ENCODE measurements at places on chromosomes 11 and 22.

DNA sequence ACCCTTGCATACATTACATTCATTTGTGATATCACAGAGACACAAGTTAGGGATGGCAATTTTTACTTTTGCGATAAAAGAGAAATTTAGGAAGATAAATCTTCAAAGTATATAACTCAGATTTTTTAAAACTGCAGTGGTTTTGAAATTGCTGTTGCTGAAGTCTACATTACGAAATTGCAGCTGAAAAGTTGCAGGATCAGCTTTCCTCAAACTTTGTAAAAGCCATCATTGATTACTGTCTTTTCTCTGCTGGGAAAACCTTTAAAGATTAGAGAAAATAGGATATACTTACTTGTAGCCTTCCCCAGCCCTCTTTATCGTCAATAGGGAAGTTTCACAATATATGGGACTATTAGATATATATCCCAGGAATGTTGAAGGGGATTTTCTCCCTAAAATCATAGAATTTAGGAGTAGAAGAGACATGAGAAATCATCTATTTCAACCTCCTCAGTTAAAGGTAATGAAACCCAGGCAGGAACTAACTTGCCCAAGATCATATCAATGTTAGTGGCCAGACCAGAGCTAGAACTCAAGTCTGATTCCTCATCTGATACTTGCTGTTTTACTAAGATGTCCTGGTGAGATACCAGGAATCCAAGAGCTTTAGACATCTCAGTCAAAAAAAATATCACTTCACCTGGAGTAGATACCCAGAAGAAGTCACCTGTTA is 10.4 kb upstream of the AGBL2 start:
- no peak for DNase-seq

DNA sequence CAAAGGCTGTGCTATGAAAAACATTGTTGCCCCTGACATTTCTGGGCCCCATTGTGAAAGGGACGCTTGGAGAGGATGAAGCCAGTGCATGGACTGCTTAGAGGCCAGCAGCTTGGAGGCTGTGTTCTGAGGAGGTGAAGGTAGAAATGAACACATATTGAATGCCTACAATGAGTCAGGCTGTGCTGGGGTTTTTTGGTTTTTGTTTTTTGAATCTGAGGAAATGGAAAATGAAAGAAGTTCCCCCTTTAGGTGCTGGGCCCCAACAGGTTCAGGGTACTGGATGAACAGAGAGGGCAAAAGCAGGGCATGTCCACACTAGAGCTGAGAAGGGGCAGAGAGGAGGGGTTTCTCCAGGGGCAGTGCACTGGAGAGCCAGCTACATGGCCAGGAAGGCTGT is 166.1 kb upstream of the API5 start:
- DNase-seq, result no peak

GRCh38 chr11:1705126-1706052 is 8.4 kb downstream of the KRTAP5-6 start:
- no peak for DNase-seq

DNA sequence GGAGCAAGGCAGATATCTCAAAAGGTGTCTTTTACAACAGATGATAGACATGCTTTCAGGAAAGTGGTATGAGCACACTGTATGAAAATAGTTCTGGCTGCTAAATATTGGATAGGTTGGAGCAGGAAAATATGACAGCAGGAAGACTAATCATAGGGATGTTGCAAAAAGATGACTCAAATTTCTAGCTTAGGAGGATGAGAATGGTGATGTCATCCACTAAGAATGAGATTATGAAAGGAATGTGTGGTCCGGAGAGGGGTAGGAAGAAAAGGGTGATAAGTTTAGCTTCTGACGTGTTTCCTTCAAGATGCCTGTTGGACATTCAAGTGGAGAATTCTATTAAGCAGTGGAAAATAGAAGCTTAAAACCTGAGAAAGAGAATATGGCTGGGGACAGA is 46.4 kb downstream of the RCN1 start:
- DNase-seq, result no peak

GRCh38 chr11:36062796-36063365 is 119.0 kb downstream of the LDLRAD3 start:
- no peak for DNase-seq

GRCh38 chr11:72537051-72537450 is 102.7 kb upstream of the CLPB start:
- DNase-seq, result no peak

DNA sequence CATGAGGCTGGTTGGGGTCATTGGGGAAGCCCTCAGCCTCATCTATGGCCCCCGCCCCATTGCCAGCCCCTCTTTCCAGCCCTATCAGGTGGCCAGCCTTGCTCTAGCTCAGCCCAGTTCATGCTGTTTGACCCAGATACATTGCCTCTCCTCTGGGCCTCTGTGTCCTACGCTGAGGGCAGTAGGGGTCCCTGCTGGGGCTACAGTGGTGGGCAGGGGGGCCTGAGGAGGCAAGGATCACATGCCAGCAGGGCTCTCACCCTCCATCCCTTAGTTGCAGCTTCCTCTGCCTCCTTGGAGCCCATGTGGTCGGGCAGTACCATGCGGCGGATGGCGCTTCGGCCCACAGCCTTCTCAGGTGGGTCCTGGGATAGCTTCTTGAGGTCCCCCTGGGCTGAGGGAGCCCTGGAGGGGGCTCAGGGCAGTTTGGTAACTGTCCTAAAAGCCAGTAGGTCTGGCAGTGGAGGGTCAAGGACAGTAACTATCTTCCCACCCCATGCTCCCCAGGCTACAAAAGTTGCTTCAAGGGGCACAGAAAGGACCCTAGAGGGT is 19.2 kb downstream of the EMID1 start:
- no peak for DNase-seq

DNA sequence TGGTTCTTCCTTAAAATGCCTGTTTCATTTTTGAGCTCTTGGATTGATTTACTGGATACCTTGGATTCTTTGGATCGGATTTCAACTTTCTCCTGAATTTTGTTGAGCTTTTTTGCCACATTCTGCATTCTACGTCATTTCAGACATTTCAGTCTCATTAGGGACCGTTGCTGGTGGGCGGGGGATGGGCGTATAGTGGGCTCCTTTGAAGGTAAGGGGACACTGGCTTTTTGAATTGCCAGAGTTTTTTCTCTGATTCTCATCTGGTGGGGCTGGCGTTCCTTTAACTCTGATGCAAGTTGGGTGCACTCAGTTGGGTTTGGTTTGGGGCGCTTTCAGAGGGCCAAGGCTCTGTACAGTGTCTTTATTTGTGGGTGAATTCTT is 216.5 kb downstream of the DYNC2H1 start:
- DNase-seq, result no peak

DNA sequence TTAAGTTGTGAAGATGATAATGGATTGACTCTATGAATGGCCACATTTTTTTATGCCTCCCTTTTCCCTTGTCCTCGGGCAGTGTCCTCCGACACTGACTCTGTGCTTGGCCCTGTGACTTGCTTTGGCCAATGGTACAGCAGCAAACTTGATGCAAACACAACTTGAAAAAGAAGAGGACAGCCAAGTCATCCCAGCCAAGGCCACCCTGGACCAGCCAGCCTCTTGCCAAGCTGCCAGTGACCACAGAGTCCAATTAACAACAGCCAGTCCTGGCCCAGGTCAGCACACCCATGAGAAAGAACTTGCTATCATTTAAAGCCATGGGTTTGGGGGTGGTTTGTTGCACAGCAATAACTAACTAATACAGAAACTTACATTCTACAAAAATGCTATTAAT is 63.4 kb upstream of the SLC35C1 start:
- DNase-seq, result no peak

DNA sequence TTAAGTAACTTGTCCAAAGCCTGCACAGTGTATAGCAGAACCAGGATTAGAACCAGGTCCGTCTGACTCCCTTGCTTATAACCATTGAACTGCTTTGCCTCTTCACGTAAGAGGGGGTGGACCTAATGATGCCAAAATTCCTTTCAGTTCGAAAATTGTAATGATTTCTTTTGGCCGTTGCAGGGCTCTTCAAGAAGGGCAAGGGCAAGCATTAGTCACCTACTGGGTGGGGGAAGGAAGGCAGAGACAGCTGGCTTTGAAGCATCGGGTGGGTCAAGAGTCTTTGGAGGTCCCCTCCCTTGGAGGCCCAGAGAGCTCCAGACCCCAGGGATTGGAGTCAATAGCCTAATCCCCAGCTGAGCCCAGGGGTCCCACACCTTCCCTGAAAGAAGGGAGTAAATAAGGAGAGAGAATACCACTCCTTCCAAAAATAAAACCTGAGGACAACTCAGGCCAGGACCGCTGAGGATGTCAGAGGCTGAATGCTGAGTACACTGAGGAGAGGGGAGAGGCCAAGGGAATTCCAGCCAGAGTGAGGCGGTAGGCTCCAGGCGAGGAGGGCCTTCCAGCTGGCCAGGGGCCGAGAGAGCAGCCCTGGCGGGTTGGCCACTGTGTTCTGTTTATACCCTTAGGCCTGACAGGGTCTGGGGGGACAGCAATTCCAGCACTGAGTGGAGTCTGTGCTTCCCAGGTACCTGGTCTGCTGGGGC is 14.1 kb downstream of the CREB3L1 start:
- DNase-seq, result no peak

- no peak for DNase-seq
Observed at GRCh38 chr11:119629085-119629484, 99.9 kb downstream of the NECTIN1 start.

- DNase-seq, result peak; percentile 22
Observed at GRCh38 chr11:3341298-3341697, 37.6 kb downstream of the ZNF195 start.

GRCh38 chr11:134574947-134575346 is 162.9 kb upstream of the B3GAT1 start:
- no peak for DNase-seq

GRCh38 chr11:44281151-44281550 is 28.8 kb downstream of the ALX4 start:
- no peak for DNase-seq

DNA sequence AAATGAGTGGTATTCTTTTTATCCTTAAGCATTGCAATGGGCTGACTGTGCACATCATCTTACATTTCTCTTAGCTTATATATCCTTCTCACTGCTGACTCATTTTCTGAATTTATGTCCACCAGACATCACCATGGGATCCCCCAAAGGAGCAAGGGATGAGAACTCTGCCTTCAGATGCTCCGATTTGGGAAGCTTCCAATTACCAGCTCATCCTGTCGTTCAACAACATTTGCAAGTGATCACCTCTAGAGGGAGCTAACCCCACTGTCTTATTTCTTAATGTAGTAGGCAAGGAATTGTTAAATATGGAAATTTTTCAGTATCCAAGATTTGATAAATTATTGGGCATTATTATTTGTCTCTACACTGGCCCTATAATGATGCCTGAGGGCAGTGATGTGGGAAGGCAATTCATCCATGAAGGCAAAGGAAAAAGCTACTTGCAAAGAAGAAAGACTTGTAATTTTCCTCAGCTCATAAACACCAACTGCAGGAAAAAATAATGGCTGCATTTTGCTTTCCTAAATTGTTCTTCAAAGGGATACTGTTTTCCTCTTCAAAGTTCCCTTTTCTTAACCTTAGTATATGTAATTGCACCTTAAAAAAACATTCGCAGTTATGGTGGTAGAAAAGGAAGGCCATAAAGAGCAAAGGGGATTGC is 102.4 kb upstream of the FSHB start:
- DNase-seq, result no peak

GRCh38 chr11:121500717-121501116 is 48.0 kb upstream of the SORL1-AS1 start:
- no peak for DNase-seq

DNA sequence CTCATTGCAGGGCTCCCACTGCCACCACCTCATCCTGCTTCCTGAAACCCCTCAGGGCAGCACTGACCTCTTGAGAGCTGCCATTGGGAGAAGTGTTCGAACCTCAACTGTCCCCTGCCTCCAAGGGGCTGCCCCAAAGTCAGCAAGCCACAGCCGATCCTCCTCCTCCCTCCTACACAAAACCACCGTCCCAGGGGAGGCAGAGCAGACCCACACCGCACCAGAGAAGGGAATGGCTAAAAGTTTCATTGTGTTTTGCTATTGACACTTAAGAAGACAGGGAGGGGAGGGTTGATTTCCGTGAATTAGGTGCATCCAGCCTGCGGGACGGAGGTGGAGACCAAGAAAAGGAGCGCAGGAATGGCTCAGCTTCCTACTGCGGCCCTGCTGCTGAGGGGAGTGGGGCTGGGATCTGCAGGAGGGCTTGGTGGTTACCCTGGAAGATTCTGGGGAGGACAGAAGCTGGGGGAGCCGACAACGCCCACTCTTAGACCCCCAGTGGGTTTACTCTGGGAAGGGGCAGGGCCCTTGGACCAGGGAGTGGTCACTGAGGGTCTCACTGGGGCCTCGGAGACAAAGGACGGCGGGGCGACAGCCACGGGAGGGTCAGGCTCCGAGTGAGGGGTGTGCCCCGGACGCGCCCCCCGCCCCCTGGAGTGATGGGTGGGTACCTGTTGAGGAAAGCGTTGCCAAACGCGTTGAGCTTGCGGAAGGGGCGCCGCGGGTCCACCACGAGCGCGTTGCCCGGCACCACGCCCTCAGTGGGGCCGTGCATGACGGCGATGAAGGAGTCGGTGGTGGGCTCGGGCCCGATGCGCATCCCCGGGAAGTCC is 815 bp downstream of the EHD1 start:
- no peak for DNase-seq

DNA sequence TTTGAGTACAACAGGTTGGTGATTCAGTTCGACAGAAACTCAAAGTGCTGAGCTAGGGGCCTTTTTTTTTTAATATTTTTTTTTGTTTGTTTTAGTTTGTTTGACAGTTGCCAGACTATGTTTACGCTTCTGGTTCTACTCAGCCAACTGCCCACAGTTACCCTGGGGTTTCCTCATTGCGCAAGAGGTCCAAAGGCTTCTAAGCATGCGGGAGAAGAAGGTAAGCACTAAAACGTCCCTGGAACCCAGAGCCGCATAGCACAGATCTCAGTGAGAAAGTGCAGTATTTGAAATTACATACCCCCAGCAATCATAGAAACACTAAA is 649 bp downstream of the PRRG4 start:
- no peak for DNase-seq

- DNase-seq, result no peak
Observed at GRCh38 chr11:86463120-86463519, 88.4 kb downstream of the CCDC81 start.

DNA sequence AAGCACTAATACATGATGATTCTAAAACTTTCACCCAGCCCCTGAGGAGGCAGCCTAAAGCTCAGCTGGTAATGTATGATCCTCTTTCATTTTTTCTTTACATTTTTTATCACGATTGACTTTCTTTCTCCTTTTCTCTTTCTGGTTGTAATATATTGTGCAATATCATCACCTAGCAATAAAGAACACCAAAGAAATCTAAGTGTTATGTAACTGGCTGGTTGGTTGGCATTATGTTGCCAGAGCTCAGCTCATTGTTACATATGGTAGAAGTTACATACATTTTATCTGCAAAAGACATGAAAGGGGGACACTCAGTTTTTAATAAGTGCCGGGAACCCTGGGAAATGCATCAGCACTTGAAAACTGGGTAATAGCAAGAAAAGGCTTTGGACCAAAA is 432.1 kb upstream of the DDI1 start:
- DNase-seq, result no peak

All from stimulated activated CD8-positive, alpha-beta memory T cell treated with anti-CD3 and anti-CD28 coated beads, Interleukin-15, amount 100 ng/mL, for 4 hours (primary cell).